Thoracic aorta (tissue), 2 donors: ENCODE measurements at places on chromosomes 3 and 15.

DNA sequence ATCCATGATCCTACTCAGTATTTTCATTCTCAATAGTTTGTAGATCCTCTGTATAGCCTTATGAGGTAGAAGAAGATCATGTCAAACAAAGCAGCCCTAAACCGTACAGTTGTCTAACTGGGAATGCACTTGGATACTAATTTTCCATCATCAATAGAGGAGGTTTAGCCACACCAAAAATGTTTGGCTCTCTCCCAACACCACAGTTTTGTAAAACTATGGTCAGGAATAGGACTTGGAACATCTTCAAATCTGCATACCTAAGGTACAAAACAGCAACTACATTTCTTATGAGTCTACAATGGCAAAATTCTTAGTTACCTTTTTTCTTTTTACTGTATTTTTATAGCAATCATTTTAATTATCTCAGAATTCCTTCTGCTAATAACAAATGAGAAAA lies 1001.6 kb downstream of the ROBO2 start:
- no peak overlapping the region for H3K27ac ChIP-seq
- DNase-seq = no peak
- no peak overlapping the region for H3K4me3 ChIP-seq
- no peaks in the 10 kb centered on the region for H3K27me3 ChIP-seq
- no peaks in the 10 kb centered on the region for H3K36me3 ChIP-seq

DNA sequence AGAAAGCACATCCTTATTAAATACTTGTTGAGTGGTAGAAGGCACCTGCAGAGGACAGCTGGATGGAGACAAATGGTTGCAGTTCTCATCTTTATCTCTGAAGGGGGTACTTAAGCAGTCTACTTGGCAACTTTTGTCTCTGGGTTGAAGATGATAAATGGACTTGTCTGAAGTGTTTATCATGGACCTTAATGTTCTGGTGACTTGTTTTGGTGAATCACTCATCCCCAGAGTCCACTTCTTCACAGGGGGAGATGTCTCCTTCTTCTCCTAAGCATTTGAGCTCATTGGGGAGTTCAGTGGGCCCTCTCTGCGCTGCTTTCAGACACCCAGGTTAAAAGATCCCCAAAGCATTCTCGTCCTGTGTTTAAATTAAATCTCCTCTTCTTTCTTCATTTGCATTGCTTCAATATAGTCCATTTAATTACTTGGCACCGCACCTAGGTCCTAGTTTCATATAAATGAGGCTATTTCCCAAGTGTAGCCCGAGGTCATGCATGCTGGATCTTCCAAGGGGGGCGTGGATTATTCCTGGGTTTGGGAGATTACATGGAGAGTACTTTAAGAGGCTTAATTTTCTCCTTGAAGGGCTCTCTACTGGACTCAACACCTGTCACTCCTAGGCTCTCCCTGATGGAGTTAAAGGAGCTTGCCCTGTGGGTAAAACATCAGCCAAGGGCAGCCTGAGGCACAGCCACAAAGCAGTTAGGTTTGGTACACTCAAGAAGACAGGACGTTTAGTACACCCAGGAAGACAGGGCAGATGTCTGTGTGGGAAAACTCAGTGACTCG lies 239.3 kb upstream of the C2CD4B start:
- no peak for DNase-seq
- peaks cover 32% of the 10 kb centered on the region for H3K4me1 ChIP-seq
- H3K36me3 ChIP-seq = no peaks in the 10 kb centered on the region
- no peak overlapping the region for H3K4me3 ChIP-seq
- peak overlapping the region; percentile 37 for H3K27ac ChIP-seq

- H3K4me1 ChIP-seq = no peaks in the 10 kb centered on the region
- no peak for DNase-seq
- H3K27me3 ChIP-seq = no peaks in the 10 kb centered on the region
- H3K27ac ChIP-seq = no peak overlapping the region
- H3K4me3 ChIP-seq = no peak overlapping the region
These were observed 49.9 kb downstream of the PARP15 start for GRCh38 chr3:122627301-122627700.

- H3K27ac ChIP-seq = no peak overlapping the region
- H3K27me3 ChIP-seq = no peaks in the 10 kb centered on the region
- peaks cover 17% of the 10 kb centered on the region for H3K4me1 ChIP-seq
- H3K36me3 ChIP-seq = no peaks in the 10 kb centered on the region
- DNase-seq = no peak
These were observed 81.0 kb upstream of the KCNMB2 start for GRCh38 chr3:178455226-178455625.

- no peak for DNase-seq
- H3K4me1 ChIP-seq = no peaks in the 10 kb centered on the region
- no peak overlapping the region for H3K4me3 ChIP-seq
- H3K36me3 ChIP-seq = peaks cover 7% of the 10 kb centered on the region
- no peaks in the 10 kb centered on the region for H3K27me3 ChIP-seq
These were observed 88.3 kb downstream of the ARIH1 start for GRCh38 chr15:72562386-72562785.

GRCh38 chr3:194278186-194278845 lies 72.8 kb downstream of the CPN2 start:
- peak overlapping the region; percentile 13 for H3K4me3 ChIP-seq
- H3K36me3 ChIP-seq = no peaks in the 10 kb centered on the region
- H3K27ac ChIP-seq = peak overlapping the region; percentile 89
- H3K27me3 ChIP-seq = no peaks in the 10 kb centered on the region
- DNase-seq = no peak
- H3K4me1 ChIP-seq = peaks cover 75% of the 10 kb centered on the region

DNA sequence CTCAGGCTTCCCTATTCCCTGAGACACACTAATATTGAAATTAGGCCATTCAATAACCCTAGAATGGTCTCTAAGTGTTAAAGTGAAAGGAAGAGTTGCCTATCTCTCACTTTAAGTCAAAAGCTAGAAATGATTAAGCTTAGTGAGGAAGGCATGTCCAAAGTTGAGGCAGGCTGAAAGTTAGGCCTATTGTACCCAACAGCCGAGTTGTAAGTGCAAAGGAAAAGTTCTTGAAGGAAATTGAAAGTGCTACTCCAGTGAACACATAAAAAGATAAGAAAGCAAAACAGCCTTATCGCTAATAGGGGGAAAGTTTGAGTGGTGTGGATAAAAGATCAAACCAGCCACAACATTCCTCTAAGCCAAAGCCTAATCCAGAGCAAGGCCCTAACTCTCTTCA lies 117.9 kb upstream of the SPATA12 start:
- H3K4me1 ChIP-seq = no peaks in the 10 kb centered on the region
- no peak for DNase-seq
- H3K4me3 ChIP-seq = no peak overlapping the region
- no peaks in the 10 kb centered on the region for H3K36me3 ChIP-seq
- no peak overlapping the region for H3K27ac ChIP-seq

DNA sequence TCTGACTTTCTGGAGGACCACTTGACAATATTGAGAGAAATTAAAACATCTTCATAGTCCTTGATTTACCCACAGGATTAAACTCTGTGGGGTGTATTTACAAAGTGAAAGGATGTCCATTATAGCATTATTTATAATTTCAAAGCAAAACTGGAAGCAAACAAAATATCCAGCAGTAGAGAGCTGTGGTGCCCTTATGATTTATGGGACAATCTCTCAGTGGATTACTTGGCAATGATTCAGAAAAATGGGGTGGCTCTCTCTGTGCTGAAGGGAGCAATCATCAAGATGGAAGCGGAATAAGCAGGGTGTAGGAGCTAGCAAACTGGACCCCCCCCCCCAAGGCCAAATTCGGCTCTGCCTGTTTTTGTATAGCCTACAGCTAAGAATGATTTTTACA lies 9.0 kb downstream of the PPCDC start:
- DNase-seq = no peak
- no peak overlapping the region for H3K4me3 ChIP-seq
- H3K27me3 ChIP-seq = no peaks in the 10 kb centered on the region
- H3K27ac ChIP-seq = no peak overlapping the region
- H3K4me1 ChIP-seq = peaks cover 41% of the 10 kb centered on the region

DNA sequence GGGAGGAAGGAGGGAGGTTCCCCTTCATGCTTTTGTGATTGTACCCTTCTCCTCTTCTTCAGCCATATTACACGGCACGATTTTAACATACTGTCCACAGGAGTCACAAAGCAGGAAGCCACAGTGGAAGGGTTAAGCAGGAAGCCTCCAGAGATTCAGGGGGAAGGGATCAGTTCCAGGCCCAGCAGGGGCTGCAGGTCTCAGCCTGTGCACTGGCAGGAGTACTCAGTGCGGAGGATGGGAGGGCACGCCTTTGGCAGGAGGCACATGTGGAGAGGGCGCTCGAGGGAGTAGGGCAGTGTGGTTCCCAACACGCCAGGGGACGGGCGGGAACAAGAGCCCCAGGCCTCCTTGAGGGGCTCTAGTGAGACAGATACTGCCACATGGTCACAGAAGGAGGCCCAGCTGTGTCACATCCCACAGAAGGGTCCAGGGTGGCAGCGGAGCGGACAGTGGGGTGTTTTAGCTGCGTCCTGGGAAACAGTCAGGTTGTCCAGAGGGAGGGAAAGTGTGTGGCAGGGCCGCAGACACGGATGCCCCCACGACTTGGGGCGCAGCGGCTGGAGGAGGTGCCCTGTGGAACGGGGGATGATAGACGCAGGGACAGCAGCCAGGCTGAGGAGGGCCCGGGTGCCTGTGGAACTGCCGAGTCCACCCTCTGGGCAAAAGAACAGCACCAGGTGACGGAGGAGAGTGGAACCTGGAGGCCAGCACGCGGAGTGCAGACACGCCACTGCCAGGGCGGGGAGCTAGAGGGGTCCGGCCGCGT lies 77.5 kb downstream of the CHSY1 start:
- DNase-seq = no peak
- H3K36me3 ChIP-seq = peaks cover 12% of the 10 kb centered on the region
- H3K27ac ChIP-seq = peak overlapping the region; percentile 8
- H3K4me3 ChIP-seq = no peak overlapping the region
- H3K4me1 ChIP-seq = peaks cover 40% of the 10 kb centered on the region
- H3K27me3 ChIP-seq = no peaks in the 10 kb centered on the region

DNA sequence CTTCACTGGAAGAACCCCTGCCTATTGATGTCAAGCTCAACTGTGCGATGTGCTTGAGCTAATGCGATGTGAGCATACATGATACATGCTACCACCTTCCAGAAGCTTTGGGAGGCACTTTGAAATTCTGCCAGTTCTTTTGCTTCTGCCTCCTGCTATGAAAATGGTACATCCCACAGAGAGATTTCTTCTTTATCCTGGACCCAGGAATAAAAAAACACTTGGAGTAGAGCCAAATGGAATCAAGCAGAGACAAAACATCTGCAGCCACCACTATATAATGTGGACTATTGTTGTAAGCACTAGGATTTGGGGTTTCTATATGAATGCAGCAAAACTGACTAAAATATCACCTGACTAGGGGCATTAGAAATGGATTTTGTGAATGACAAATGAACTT lies 119.9 kb upstream of the GAP43 start:
- no peaks in the 10 kb centered on the region for H3K27me3 ChIP-seq
- no peaks in the 10 kb centered on the region for H3K4me1 ChIP-seq
- H3K36me3 ChIP-seq = no peaks in the 10 kb centered on the region
- DNase-seq = no peak
- no peak overlapping the region for H3K27ac ChIP-seq
- H3K4me3 ChIP-seq = no peak overlapping the region
